ENCODE measurements at places on chromosomes 2 and 18. TPM values are rescaled to one million over a fixed set of nuclear protein-coding genes. Genes with fewer than 3 reads are reported as not detected.

Gene LAMA1
- total RNA-seq, result 16.0 TPM

Gene ZNF521
- total RNA-seq, result 15.4 TPM

Gene HAT1
- 37.4 TPM for total RNA-seq

Gene COL3A1
- total RNA-seq, result 1,834 TPM

Gene MAIP1
- total RNA-seq, result 25.7 TPM

Gene MPP4
- not detected for total RNA-seq

Gene ITGB6
- total RNA-seq, result 15.0 TPM
